ENCODE measurements at places on chromosomes 2 and 18.
A peak's percentile ranks its signal among the peaks of the same experiment; 100 is the strongest.

GRCh38 chr2:16105669-16106281 lies 165.4 kb downstream of the MYCN start:
- no peak for DNase-seq

- DNase-seq: peak; percentile 26
Observed at GRCh38 chr18:58303363-58303762, 259.3 kb downstream of the NEDD4L start.

DNA sequence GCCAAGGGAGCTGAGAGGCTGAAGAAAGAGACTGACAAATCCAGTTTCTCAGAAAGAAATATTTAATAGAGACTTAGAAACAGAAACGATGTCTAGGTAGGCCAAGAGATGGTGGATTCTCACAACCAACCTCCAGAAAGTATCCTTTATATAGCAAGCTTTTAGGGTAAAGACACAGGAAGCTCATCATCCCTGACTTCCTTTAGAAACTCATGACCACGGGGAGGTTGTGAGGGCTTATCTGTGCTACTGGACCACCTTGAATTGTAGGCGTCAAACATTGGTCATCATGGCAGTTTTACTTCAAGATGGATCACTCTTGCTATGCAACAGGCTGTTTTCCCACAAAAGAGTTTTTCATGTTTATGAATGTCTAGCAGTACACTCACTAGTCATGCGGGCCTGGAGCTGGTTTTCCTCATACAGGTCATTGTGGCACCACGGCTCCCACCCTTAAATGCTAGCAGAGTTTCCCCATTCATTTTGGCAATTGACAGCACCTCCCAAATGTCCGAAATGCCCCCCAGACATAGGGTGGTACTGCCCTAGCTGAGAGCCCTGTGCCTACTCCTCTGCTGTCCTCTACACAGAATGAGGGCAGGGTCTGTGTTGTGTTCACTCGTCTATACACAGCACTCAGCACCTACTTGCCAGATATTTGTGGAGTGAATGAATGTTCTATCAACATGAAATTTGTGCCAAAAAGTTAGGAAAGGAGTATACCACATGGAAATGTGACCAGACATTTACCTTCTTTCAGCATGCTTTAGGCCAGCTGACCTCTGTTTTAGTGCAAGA lies 89.0 kb downstream of the TMEM247 start:
- DNase-seq: no peak

- no peak for DNase-seq
Observed at GRCh38 chr2:152376968-152377367, 42.0 kb downstream of the FMNL2 start.

DNA sequence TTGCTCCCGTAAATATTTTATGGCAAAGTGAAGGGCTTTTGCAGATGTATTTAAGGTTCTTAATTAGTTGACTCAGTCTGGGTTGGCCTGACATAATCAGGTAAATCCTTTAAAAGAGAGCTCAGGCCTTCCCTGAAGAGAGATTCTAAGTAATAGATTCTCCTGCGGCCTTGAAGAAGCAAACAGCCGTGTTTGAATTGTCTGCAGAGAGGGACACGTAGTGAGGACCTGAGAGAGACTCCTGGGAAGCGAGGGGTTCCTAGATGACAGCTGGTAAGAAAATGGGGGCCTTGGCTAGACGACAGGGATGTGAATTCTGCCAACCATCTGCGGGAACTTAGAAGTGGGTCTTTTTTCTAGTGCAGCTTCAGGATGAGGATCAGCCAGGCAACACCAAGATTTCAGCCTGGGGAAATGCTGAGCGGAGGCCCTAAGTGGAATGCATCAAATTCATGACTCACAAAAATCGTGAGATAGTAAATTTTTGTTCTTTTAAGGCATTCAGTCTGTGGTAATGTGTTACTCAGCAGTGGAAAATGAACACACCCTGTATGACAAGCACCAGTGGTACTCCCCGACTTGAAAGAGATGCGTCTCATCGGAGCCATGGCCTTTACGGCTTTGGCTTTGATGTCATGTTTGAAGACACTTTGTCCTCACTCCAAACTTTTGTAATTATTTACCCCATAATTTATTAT lies 62.1 kb upstream of the SMIM21 start:
- no peak for DNase-seq

GRCh38 chr2:2874805-2875204 lies 502.8 kb downstream of the EIPR1 start:
- DNase-seq: no peak

DNA sequence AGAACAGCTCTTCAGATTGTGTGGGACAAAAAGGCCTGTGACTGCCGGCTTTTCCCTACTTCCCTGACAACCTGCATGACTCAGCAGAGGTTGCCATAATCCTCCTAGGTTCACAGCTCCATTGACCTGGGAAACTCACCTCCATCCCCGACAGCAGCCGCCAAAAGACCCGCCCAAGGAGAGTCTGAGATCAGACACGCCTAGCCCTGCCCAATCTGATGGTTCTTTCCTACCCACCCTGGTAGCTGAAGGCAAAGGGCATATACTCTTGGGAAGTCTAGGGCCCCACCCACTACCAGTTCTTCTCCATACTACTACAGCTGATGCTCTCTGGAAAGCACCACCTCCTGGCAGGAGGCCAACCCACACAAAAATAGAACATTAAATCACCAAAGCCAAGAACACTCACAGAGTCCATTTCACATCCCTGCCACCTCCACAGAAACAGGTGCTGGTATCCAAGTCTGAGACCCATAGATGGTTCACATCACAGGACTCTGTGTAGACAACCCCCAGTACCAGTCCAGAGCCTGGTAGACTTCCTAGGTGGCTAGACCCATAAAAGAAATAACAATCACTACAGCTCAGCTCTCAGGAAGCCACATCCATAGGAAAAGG lies 140.6 kb downstream of the NETO1 start:
- no peak for DNase-seq
